ENCODE measurements at places on chromosomes 13 and 19.

GRCh38 chr13:40468227-40468838, 198.1 kb downstream of the FOXO1 start:
- no peak for DNase-seq

DNA sequence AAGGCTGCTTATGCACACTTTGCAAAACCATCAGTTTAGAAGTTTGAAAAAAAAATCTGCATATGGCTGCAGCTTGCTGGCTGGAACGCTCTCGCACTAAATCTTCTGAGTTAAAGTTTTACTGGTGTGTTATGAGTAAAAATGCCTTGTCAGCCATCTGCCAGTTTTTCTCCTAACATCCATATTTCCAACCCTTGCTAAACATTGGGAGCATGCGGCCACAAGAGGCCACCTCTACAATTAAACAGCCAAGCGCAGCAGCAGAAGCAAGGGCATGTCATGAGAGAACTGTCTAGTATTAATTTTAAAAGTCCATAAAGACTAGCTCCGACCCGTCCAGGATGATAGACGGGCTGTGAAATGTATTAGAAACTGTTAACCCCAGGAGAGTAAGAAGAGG, 248.3 kb downstream of the TSHZ3 start:
- no peak for DNase-seq

DNA sequence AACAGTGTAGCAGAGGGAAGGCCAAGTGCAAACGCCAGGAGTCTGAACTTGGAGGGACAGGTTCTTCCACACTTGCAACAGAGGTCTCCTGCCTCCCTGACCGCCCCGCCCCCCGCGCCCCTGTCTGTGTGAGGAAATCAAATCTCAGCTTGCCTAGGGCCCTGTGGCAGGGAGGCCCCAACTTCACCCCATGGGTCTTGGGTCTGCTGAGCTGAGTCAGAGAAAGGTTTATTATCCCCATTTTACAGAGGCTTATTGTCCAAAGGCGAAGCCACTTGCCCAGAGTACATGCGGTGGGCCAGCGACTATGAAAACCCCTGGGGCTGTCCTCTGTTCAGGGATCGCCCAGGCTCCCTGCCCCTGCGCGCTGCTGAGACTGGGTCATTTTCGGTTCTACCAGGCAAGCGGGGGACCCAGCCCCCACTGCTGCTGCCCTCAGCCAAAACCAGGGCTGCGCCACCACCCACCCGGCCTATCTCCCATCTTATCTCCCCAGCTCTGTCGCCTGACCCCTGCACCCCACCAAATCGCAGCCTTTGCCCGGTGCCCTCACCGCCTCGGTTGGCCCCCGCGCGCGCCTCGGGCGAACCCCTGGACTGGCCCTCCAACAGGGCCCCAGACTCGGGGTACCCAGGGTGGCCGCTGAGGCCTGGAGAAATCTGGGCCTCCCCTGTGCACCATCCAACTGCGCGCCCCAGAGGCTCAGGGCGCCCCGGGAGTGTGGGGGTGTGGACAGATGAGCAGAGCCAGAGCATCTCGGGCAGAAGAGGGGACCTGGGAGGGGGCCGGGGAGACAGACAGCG, 850 bp upstream of the CERS4 start:
- no peak for DNase-seq

DNA sequence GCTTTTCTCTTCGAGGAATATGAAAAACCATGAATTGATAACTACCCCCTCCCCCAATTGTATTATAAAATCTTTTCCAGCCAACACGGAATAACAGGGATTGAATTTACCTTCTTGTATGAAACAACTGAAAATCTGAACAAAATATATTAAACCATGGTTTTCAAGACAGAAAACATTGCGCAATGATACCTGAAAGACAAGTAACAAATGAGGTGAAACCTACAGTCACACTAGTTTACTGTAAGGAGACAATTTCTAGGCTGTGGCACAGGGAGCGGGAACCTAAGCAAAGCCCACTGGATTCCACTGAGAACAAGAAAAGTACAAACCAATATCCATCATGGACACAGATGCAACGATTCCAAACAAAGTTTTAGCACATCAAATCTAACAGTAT, 53.4 kb downstream of the ZNF283 start:
- DNase-seq, result no peak

- DNase-seq, result no peak
Observed at GRCh38 chr13:39016787-39017186, 21.1 kb downstream of the PROSER1 start.

DNA sequence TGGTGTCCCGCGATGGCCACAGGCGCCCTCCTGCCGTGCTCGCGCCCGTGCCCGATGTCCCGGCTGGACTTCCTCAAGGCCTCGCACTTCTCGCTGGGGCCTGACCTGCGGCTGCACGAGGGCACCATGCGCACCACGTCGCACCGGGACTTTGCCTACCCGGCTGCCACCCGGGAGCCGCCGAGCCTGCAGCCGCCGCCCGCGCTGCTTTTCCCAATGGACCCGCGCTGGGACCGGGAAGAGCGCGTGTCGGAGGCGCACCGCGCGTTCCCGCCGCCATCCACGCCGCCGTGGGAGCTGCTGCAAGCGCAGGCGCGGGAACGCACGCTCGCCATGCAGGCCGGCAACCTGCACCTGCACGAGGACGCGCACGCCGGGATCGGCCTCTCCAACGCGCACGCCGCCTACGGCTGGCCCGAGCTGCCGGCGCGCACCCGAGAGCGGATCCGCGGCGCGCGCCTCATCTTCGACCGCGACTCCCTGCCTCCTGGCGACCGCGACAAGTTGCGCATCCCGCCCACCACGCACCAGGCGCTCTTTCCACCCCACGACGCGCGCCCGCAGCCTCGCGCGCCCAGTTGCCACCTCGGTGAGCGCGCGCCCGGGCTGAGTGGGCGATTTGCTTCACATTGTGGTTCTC, 12.1 kb upstream of the PEX11G start:
- no peak for DNase-seq

GRCh38 chr19:48353677-48354076, 10.1 kb downstream of the TMEM143 start:
- DNase-seq, result no peak

DNA sequence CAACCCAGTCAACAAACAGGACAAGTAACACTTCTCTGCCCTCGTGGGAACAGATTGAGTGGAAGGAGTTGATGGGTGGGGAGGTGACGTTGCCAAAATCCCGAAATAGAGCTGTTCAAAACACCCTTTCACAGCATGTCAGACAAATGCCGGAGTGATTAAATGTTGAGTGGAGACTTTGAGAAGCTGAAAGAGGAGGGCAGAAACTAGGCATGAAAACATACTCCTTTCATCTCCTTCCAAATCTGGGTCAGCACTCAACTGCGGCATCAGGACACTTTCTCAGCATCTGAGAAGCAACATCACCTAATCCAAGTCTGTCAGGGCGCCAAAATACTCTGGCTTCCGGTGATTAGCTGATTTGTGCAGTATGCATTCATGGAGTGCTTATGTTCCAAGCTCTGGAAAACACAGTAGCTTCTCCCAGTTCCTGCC, 51.5 kb upstream of the MRI1 start:
- no peak for DNase-seq

- no peak for DNase-seq
Observed at GRCh38 chr19:55912916-55913315, 19.2 kb downstream of the NLRP13 start.

GRCh38 chr13:89695343-89696257, 1651.9 kb upstream of the MIR17HG start:
- DNase-seq, result no peak

DNA sequence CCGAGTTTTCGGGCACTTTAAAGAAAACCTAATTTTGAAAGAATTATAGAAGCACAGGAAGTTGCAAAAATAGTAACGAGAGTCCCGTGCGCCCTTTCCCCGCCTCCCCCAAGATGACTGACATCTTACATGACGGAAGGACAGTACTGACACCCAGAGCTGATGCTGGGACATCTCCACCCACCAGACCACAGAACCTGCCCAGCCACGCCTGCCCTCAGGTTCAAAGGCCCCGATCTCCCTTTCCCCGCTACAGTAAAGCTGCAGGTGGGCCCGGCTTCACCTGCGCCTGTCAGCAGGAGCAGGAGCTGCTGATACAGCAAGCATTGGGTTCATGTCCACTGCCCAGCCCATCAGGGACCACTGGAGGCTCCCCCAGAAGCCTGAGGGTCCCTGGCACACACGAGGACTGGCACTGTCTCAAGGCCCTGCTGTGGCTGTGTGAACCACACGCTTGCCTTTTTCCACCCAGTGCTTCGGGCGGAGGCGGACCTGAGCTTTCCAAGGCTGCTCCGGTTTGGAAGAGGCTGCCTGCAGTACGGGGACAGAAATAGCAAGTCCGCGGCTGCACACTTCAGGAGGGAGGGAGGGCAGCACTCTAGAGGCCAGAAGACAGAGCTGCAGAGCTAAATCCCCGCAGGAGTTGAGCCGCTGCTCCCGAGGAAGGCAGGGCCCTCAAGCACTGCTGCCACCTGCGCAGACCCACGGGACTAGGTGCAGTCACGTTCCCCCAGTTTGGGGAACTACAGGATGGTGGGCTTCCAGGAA, 8.7 kb downstream of the MAP2K2 start:
- DNase-seq, result no peak

DNA sequence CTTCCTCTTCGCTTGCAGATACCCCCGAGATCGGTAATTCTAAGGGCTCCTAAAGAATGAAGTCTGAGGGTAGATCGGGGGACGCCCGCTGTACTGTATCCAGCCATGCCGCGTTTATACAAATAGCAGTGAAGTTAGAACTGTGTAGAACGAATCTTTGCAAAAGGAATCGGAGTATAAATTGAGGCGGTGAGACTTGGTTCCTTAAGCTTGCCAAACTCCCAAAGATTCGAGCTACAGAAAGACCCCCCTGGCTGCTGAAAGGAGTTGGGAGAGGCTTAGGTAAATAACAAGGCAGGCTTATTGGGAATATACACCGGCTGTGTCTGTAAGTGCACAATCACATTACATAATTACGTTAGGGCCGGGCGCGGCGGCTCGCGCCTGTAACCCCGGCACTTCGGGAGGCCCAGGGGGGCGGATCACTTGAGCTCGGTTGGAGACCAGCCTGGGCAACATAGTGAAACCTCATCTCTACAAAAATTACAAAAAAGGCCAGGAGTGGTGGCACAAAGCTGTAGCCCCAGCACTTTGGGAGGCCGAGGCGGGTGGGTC, 12.2 kb downstream of the TMEM160 start:
- DNase-seq, result no peak

- DNase-seq, result no peak
Observed at GRCh38 chr19:1104311-1105007, 665 bp downstream of the GPX4 start.

DNA sequence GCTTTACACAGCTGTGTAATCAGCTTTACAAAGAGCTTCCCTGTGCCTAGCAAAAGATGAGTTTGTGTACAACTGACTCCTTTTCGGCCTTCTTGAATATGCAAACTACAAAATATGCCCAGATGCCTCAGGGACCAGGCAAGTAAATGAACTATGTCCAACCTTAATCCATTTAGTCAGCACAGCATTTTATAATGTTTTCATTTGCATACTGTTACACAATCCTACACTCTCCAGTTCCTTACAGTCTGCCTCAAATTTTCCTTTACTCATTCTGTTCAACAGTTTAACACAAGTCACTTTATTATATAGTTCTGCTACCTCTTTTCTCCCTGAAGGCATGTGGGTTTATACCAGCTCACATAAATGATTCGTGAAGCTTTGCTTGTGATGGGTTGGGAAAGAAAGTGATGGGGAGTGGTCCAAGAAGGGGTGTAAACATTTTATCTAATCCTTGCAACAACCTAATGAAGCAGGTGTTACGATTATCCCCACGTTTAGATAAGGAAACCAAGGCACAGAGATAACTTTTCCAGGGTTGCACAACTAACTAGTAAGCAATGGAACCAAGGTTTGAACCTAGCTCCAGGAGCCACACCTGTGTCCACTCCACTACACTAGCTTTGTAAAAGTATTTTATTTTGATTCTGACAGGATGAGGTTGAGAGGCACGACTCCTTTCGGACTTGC, 3.3 kb upstream of the USP12 start:
- no peak for DNase-seq

- DNase-seq, result no peak
Observed at GRCh38 chr13:48938308-48938943, 37.3 kb upstream of the FNDC3A start.

DNA sequence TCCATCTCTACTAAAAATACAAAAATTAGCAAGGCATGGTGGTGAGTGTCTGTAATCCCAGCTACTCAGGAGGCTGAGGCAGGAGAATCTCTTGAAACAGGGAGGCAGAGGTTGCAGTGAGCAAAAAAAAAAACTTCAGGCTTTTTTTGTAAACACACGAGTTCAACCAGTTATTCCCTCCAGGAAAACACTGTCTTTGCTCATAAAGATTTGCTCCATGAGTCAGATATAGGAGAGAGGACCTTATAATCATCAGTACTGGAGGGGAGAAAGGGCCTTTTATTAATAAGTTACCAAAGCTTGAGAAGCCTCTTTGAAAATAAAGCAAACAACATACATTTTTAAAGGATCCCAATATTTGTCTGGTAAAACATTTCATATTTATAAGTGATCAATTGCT, 110.7 kb downstream of the EFNB2 start:
- no peak for DNase-seq

- DNase-seq, result no peak
Observed at GRCh38 chr13:34179481-34179880, 361.5 kb downstream of the RFC3 start.

DNA sequence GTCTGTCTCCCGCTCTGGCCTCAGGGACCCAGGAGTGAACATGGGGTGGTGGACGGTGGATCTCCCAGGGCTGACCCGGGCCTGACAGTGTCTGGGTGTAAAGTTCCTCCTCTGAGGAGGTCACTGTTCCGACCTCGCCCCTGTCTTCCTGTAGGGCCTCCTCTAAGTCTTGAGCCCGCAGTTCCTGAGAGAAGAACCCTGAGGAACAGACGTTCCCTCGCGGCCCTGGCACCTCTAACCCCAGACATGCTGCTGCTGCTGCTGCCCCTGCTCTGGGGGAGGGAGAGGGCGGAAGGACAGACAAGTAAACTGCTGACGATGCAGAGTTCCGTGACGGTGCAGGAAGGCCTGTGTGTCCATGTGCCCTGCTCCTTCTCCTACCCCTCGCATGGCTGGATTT, at the start of gene SIGLEC9:
TSS of gene SIGLEC9 (plus strand) at position 178 of the 400 bp plus-strand sequence. CDS start at position 247, 69 bp downstream.
- DNase-seq, result no peak

DNA sequence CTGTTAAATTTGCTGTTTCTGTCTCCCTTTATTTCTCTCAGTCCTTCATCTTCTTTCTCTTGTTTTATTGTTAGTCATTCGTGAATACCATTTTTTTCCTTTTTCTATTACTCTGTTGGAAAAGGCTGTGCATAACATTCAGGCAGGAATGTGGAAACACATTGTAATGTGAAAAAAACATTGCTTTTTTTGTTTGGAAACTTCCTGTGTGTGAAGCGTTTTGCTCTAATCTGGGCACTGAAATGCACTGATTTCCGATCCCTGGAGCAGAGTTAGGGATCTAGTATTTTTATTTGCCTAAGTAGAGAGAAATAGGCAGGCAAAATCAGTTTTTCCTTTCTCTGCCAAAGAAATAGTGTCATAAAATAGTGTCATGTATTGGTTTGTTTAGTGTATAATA, 155.5 kb downstream of the PCCA start:
- no peak for DNase-seq

DNA sequence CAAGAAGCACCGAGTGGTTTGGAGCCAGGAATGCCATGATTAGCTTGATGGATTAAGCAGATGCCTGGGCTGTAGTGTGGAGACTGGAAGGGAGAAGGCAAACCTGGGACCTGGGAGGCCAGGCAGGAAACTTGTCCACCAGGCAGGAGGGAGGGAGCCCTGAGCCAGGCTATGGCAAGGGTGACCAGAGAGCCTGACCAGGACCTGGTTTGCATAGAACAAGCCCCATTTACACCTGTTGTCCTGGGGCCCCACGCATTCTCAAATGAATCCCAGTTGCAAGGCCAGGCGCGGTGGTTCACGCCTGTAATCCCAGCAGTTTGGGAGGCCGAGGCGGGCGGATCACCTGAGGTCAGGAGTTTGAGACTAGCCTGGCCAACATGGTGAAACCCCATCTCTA, 50.2 kb upstream of the LATS2 start:
- no peak for DNase-seq

GRCh38 chr19:55242517-55242916, 14.0 kb upstream of the TMEM86B start:
- no peak for DNase-seq
